DMS53 (cell line): ENCODE measurements at places on chromosomes 7 and 10.
A peak's percentile ranks its signal among the peaks of the same experiment; 100 is the strongest.

DNA sequence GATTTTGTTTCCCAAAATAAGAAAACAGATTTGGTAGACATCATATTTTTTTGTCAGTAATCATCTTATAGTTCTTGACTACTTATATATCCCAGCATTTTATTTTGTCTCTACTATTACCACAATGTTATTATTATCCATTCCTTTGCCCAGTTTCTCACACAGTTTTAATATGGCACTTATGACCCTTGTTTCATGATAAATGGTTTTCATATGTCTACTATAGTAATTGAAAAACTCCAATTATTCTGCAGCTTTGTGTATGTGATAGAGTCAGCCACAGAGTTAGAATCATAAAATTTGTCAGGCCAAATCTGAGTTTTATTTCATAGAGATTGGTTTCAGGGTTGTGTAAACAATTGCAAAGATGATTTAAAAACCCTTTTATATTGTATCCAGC is 203.9 kb downstream of the MALRD1 start:
- DNase-seq, result no peak

- DNase-seq, result no peak
Observed at GRCh38 chr10:10903620-10904019, 114.1 kb upstream of the CELF2 start.

GRCh38 chr7:54860003-54860775 is 101.2 kb upstream of the SEC61G start:
- peak; percentile 48 for DNase-seq

DNA sequence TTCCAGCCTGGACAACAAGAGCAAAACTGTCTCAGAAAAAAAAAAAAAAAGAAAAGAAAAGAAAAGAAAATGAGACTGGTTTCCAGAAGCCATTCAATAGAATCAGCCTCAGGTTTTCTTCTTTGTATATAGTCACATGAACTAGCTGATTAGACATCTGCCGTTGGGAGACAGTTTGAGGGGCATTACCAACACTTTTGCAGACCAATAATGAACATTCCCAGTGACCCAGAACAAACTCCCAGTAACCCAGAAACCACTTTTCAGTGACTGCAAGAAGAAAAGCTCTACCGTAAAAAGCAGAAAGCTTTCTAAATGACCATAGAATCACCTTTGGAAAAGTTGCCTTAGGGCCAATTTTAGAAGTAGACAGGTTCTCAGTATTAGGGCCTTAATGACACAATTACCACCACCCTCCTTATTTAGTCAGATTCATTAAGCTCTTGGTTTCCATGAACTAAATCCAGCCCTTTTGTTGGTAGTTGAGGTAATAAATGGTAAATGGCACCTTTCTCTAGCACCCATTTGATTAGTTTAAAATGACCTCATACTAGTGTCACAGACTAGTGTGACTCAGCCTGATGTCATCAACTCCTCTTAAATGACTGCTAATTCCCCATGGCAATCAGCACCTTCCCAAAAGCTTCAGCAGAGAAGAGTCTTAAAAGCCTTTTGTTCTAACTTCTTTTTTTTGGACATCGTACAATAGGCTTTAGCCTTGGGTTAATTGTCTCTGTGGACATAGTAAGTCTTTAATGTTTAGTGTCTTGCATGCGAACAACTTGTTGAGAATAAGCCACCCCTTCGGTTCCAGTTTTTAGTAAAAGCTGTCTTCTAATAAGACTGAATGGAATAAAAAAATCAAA is 33.6 kb upstream of the XRCC2 start:
- peak; percentile 48 for DNase-seq

DNA sequence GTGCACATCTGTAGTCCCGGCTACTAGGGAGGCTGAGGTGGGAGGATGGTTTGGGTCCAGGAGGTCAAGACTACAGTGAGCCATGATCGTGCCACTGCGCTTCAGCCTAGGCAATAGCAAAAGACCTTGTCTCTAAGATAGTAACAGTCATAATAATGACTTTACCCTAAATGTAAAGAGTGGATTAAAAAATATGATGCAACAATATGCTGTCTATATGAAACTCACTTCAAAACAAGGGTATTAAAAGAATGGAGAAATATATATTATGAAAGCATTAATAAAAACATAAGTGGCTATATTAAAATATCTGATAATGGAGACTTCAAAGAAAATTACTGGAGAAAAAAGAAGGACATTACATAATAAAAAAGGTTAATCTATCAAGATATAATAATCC is 5.7 kb downstream of the GNA12 start:
- no peak for DNase-seq

DNA sequence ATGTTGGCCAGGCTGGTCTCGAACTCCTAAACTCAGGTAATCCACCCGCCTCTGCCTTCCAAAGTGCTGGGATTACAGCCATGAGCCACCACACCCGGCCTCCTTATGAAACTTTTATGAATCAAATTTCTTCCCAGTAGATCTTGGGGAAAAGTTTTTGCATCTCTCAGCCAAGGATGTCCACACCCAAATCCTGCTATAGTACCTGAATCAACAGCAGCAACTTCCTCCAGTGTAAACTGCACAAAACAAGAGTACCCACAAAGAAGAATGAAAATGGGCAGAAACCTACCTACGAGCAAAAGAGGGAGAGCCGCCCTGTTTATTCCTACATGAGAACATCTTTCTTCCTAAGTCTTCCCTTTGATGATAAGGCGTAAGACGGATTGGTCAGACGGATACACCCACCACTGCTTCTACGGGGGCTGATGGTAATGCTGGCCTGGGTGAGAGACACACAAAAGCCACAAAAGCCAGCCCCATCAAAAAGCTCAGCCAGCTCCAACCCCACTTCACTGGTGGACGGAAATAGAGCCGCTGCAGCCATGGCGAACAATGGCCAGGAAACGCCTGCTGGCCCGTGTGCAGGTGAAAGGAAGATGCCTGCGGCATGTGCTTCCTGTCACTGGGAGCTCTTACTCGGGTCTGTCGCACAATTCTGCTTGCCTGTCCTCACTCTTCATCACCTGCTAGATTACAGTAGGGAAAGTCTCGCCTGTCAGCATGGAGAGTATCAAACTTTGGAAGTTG is 10.4 kb downstream of the JCAD start:
- no peak for DNase-seq

GRCh38 chr10:106612381-106612780 is 552.1 kb downstream of the SORCS1 start:
- DNase-seq, result no peak

DNA sequence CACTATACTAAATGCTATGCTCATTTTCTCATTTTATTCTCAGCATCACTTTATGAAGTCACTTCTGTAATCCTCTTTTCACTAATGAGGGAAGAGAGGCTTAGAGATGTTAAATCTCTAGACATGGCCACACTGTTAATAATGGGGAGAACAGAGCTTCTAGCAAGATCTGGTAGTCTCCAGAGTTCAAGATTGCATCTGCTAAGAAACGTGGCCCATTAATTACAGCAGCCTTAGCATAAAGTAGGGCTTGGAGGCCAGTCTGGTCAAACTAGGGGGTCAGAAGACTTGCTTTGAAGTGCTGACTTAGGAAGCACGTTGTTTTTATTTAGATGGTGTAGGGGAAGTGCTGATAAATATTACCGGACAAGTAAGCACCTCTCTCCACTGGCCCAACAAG is 29.3 kb downstream of the ARL4A start:
- DNase-seq, result no peak

GRCh38 chr10:21264271-21264670 is 261.2 kb downstream of the SKIDA1 start:
- DNase-seq, result no peak

DNA sequence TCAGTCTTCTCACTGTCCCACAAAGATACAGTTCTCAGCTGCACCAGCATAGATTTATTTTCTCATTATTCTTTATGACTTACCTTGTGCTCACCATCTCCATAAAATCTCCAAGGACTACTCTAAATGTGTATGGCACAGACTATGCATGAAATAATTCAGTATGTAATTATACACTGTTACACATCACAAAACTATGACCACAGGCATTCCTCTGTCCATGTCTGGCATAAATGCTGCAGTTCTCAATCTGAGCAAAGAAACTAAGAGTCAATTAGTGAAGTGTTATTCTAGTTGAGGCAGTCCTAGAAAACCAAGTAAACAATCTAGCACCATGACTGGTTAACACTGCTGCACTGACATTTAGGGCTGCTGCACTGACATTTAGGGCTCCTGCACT is 2.7 kb downstream of the CYCS start:
- no peak for DNase-seq

GRCh38 chr10:88840104-88840503 is 11.5 kb downstream of the ANKRD22 start:
- no peak for DNase-seq

DNA sequence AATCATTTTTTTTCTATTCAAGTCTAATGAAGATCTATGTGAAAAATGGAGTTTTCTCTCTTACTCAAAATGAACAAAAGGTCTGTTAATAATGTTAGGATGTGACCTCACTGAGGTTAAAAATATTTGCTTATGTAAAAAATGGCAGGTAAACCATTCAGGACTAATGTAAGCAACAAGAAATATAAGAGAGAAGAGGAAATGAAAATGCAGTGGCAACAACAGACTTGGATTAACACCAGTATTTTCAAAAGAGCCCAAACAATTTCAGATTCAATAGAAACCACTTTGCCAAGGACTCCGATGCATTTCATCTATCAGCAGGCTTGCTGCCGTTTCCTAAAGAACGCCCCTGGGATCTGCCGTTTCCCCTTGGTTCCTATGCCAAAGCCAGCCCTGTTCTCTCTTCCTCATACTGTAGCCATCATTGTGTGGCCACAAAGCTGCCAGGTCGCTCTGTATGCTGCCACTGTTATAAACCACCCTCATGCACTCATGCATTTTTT is 66.4 kb downstream of the MTURN start:
- DNase-seq, result no peak

DNA sequence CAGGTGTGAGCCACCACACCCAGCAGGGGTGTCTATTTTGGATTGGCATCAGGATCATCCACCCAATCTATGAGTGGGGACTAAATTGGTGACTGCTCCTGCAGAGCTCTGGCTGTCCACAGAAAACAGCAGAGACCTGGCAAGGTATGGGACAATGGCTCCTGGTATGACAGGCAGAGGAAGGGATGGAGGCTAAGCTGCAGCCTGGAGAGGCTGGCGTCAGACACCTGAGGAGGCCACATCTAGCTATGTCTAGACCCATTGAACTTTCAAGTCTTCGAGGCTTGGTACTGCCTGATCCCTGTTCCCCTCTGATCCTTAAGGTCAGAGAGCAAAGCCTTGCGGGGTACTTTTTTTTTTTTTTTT is 3.2 kb upstream of the SERPINE1 start:
- no peak for DNase-seq

DNA sequence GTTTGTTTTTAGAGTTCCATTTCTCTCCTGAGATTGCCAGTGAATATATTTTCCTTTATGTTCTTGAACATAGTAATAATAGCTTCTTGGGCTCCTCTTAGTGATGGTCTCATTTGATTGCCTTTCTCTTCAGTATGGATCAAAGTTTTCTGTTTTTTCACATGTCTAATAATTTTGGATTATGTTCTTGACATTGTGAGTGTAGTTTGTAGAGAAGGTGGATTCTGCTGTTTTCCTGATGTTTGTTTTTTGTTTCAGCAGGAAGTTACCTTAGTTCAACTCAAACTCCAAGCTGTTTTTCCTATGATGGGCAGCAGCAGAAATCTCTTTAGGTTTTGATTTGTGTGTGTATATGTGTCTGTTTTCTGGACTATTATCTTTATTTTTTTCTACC is 43.8 kb downstream of the TAF3 start:
- no peak for DNase-seq

- DNase-seq, result no peak
Observed at GRCh38 chr7:43508461-43508860, 74.4 kb upstream of the STK17A start.

GRCh38 chr7:50721661-50722259 is 60.9 kb downstream of the GRB10 start:
- no peak for DNase-seq

DNA sequence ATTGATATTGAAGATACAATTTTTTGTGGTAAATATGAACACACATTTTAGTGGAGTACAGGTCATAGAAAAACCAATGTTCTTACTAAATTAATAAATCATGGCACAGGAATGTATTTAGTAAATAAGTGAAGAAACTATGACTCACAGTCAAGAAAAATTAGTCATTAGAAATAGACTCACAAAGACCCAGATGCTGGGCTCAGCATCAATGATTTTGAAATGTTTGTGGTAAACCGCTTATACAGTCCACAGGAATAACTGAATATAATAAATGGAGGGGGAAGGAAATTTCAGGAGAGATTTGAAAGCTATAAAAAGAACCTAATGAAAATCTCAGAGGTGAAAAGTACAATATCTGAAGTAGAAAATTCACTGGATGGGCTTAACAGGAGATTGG is 138.3 kb upstream of the ADCY1 start:
- no peak for DNase-seq

DNA sequence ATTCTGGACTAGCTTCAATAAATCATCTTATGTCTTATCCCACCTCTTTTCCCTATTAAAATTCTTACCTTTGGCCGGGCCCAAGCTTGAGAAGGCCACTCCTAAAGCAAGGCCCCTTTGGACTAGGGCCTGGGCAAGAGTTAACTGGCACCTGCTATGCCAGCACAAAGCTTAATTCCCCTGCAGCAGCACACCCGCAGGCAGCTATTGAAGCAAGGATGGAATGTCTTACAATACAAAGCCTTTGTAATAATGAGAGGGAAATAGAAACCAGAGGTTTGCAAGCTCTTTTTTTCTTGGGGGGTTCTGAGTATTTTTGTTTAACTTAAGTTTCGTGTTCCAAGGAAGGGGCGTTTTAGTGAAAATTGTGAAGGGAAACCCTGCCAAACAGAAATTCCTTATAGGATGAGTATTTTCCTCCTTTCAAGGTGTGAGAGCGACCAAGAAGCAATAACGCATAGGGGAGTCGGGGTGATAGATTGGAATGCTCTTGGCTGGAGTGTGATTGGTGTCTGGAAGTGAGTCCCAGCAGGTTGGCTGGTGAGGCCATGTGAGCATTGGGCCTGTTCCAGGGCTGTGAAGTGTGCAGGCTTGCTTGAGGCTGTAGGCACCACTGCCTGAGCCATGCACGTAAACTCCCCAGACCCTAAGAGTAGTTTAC is 148.5 kb downstream of the KIAA1217 start:
- no peak for DNase-seq

DNA sequence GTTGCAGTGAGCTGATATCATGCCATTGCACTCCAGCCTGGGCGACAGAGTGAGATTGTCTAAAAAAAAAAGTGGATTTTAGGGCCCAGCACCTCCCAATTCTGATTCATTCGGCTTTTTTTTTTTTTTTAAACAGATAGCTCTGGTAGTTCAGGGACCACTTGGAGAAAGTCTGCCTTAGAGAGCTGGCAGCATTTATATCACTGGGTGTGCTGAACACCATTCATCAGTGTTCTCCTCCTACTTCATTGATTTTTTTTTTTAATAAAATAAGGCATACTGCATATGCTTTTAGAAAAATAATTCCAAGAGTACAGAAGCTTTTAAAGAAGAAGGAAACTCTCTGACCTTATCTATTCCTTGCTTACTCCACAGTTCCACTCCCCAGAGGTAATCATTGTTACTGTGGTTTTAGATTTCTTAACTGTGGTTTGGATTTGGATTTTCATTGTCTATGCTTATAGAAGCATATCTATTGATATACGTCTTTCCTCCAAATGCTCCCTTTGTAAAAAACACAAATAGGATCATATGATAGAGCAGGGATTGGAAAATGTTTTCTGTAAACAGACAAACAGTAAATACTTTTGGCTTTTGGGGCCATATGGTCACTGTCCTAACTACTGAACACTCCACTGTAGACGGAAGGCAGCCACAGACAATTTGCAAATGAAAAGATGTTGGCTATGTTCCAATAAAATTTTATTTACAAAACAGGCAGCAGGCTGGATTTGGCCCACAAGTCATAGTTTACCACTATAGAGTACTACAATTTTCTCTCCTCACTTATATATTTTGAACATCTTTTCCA is 21.1 kb upstream of the SAR1A start:
- DNase-seq, result no peak

- peak; percentile 45 for DNase-seq
Observed at GRCh38 chr7:100163006-100163531, 4.5 kb upstream of the TRAPPC14 start.
